IMR-90 (cell line): ENCODE measurements at places on chromosomes 5 and 9. TPM values are rescaled to one million over a fixed set of nuclear protein-coding genes. Genes with fewer than 3 reads are reported as not detected.

The GPR21 gene
- polyA plus RNA-seq: not detected in 2 replicates

DNA sequence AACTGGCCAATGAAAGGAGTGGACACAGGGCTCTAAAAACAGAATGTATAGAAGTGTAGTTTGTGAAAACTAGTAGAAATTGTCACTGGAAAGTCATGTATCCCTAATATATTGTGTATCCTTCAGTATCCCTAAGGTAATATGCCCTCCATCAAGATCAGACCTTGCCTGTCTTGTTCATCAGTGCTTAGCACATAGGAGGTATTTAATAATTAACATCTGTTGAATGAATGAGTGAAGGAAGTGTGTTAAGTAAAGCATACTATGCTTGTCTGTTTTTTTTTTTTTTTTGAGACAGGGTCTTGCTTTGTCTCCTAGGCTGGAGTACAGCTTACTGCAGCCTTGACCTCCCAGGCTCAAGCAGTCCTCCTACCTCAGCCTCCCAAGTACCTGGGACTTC lies 15.8 kb downstream of the GAPVD1 start:
- 0 out of 2 replicates have a peak, but pooled peaks cover 1% of the 10 kb centered on the region for H3K36me3 ChIP-seq
- peaks cover 7% of the 10 kb centered on the region for H3K4me1 ChIP-seq
- H3K4me3 ChIP-seq: no peak overlapping the region
- H3K27ac ChIP-seq: no peak overlapping the region

- no peaks in the 10 kb centered on the region for H3K4me1 ChIP-seq
- no peak for DNase-seq
- H3K27ac ChIP-seq: no peak overlapping the region
- no peak overlapping the region for H3K4me3 ChIP-seq
- no peaks in the 10 kb centered on the region for H3K27me3 ChIP-seq
Measured at GRCh38 chr5:30197662-30198061, 995.8 kb upstream of the CDH6 start.

GRCh38 chr5:163910226-163910625 lies 404.8 kb downstream of the MAT2B start:
- no peaks in the 10 kb centered on the region for H3K36me3 ChIP-seq
- H3K4me1 ChIP-seq: no peaks in the 10 kb centered on the region
- DNase-seq: peak; percentile 45
- no peak overlapping the region for H3K4me3 ChIP-seq
- no peaks in the 10 kb centered on the region for H3K27me3 ChIP-seq

The DNAJC21 gene
- 10.2 and 12.7 TPM in 2 replicates for polyA plus RNA-seq

The CDH6 gene
- 69.1 and 72.2 TPM in 2 replicates for polyA plus RNA-seq

DNA sequence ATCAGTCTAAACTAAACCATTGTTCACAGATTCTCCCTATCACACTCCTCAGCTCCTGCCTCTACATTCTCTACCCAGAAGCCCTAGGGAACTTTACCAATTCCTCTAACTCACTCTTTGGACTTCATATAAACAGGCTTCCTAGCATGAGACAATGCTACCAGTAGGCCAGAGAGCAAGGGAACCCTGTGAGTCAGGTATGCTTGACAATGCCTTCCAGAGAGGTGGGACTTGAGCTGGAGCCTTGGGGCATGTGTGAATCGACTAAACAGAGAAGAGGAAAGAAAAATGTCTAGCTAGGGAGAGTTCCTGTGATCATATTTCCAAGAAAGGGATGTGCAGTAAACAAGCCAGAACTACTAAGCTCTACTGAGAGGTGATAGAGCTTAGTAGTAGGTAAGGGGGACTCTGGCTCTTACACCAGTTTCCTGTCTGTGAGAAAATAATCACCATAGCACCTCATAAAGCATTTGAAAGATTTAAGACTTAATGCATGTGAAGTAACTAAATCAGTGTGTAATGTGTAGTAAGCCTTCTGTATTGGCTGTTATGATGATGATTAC lies 6.4 kb upstream of the RFK start:
- peak; percentile 54 for DNase-seq
- no peaks in the 10 kb centered on the region for H3K36me3 ChIP-seq
- no peak overlapping the region for H3K4me3 ChIP-seq
- H3K27me3 ChIP-seq: no peaks in the 10 kb centered on the region

The ZNF608 gene
- 9.8 TPM in 2 replicates for polyA plus RNA-seq

DNA sequence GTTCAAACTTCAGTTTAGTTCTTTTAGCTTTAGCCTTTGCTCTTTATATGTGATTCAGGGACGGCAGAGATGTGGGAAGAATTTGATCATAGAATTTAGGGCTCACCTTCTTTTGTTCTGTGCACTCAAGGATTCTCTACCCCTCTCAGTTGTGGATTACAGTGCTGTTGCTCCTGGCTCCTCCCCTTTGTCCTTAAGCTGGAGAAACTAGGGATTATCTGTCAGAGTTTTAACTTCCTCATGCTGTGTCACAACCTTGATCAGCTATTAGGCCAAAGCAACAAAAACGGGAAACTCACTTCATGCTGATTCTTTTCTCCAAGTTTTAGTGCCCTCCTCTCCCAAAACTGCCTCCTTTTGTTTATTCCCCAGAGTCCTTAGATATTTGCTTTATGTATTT lies 13.0 kb upstream of the PCDHAC2 start:
- no peak for DNase-seq
- H3K4me3 ChIP-seq: no peak overlapping the region

The ANKRD55 gene
- polyA plus RNA-seq: not detected in 2 replicates

DNA sequence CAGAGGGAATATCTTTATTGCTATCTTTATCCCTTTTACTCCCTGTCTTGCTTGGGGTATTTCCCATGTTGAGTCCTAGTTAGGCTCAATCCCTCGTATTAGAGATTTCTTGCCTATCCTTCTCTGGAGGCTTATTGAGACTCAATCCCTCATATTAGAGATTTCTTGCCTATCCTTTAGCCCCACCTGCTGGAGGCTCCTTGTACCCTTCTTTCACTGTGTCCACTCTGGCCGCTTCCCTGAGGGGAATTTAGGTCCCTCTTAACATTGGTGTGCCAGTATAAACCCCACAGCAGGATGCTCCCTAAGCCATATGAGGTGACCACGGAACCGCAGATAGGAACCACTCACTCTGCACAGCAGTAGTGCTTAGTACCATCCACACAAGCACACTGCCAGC lies 110.7 kb upstream of the MAMDC2 start:
- no peak overlapping the region for H3K27ac ChIP-seq
- no peak overlapping the region for H3K4me3 ChIP-seq
- H3K4me1 ChIP-seq: no peaks in the 10 kb centered on the region
- no peaks in the 10 kb centered on the region for H3K27me3 ChIP-seq

DNA sequence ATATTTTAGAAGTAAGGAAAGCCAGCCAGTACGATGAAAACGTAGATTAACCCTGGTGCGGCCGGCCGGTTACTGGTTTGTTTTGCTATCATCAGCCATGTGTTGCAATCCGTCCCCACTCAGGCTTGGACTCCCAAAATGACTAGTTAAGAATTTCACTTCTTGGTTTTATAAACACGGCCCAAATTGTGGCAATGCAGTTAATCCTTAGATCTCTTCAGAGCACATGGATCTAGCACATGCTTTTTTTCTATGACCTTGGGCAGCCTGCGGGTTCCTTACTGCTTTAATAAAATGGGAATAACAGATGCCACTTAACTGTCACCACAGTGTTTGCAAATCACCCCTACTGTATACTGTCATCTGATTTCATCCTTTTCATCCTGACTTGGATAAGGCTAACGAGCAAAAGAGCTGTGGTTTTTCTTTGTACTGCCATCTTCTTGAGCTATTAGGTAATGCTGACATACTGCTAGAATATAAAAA lies 1.5 kb downstream of the NDFIP1 start:
- DNase-seq: peak; percentile 59
- no peaks in the 10 kb centered on the region for H3K36me3 ChIP-seq
- peak overlapping the region; percentile 52; the same call in 1 of the 2 replicates for H3K27ac ChIP-seq
- peaks cover 4% of the 10 kb centered on the region for H3K4me1 ChIP-seq
- H3K27me3 ChIP-seq: no peaks in the 10 kb centered on the region

The SLC6A18 gene
- not detected in 2 replicates for polyA plus RNA-seq

DNA sequence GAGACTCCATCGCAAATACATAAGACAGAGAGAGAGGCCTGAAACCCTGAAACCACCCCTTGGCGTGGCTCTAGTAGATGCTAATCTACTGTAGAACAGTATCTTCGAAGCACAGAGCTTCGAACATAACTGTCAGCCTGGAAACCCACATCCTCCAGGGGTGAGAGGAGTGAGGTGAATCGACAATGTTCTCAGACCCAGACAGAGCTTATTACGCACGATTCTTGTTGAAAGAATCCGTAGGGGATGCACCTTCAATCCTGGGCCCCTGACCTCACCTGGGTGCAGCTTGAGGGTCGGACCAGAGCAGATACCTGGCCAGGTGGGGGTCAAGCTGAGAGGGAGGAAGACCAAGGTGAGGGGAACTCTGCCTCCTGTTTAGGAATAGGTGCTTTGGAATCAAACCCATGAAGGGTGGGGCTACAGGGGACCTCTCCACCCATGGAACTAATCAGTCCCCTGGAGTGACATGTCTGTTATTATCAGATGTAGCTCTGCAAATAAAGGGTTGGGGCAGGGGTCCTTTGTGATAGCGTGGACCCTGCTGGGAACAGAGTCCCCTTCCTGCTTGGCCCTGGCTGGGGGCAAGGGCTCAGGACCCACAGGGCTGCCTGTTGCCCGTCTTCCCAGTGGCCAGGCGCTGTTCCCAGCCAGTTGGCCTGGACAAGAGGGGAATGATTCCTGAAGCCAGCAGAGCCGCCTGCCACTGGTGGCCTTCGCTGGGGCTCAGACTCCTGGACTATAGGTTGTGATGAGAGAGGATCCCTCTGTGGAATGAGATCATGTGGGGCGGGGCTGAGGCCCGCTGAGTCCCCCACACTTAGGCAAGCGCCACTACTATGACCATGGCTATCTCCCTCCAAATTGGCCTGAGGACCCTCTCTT lies 41.2 kb downstream of the DBH start:
- H3K27me3 ChIP-seq: no peaks in the 10 kb centered on the region; the same call in 1 of the 2 replicates
- H3K27ac ChIP-seq: no peak overlapping the region
- H3K4me1 ChIP-seq: no peaks in the 10 kb centered on the region

- H3K27me3 ChIP-seq: no peaks in the 10 kb centered on the region
- peak; percentile 4 for DNase-seq
- H3K4me3 ChIP-seq: no peak overlapping the region
- H3K36me3 ChIP-seq: no peaks in the 10 kb centered on the region
- H3K27ac ChIP-seq: no peak overlapping the region
Measured at GRCh38 chr5:106121972-106122605, 1548.6 kb downstream of the EFNA5 start.

DNA sequence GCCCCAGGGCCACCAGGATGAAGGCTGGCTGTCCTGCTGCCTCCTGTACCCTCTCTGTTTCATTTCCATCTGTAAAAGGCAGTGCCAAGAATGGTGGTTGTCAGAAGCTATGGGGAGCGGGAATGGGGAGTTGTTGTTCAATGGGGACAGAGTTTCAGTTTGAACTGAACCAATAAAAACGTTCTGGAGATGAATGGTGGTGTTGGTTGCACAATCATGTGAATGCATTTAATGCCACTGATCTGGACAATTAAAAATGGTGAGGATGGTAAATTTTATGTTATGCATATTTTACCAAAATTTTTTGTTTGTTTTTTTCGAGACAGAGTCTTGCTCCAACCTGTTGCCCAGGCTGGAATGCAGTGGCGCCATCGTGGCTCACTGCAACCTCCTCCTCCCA lies 58.1 kb downstream of the PTPDC1 start:
- H3K4me1 ChIP-seq: peaks cover 24% of the 10 kb centered on the region
- H3K27me3 ChIP-seq: no peaks in the 10 kb centered on the region
- H3K4me3 ChIP-seq: no peak overlapping the region
- no peaks in the 10 kb centered on the region for H3K36me3 ChIP-seq
- H3K27ac ChIP-seq: no peak overlapping the region
- no peak for DNase-seq

DNA sequence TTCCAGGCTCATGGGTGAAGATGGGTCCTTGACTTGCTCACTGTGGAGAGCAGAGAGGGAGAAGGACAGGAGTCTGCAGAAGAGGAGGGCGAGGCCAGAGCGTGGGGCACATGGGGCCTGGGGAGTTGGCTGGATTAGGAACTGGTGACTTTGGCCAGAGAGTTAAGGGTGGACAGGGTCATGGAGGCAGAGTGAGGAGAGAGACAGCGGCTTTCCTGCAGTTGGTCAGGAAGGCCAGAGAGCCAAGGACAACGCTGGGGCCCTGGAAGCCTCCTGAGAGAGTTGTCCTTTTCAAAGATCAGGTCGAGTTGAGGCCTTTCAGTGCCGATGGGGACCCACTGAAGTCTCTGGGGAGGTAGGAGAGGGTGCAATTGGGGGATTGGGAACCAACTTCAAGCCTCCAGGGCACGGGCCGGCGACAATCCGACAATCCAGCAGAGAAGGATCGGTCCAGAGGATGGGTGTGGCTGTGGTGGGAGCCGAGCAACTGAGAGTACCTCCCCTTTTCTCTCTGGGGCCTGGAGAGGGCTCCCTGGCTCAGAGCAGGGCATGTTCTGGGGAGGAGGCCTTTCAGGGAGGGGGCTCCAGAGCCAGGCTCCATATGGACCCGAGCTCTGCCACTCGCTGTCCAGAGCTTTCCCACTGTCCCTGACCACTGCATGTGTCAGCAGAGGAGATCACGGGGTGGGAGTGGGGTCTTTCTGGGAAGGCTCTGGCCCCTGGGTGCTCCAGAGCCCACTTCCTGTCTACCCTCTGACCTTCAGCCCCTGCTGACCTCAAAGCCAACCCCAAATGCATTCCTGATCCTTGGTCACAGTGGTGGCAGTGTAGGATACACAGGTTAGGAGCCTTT lies 7.5 kb upstream of the PHYHD1 start:
- H3K27me3 ChIP-seq: no peaks in the 10 kb centered on the region
- H3K4me3 ChIP-seq: no peak overlapping the region
- no peak for DNase-seq
- peaks cover 43% of the 10 kb centered on the region for H3K36me3 ChIP-seq

The PDLIM4 gene
- polyA plus RNA-seq: 214 and 225 TPM in 2 replicates

GRCh38 chr9:118575341-118576070 lies 793.7 kb downstream of the BRINP1 start:
- H3K27me3 ChIP-seq: no peaks in the 10 kb centered on the region
- H3K27ac ChIP-seq: no peak overlapping the region
- no peaks in the 10 kb centered on the region for H3K4me1 ChIP-seq
- no peak for DNase-seq
- H3K4me3 ChIP-seq: no peak overlapping the region

- no peak overlapping the region for H3K27ac ChIP-seq
- peaks cover 2% of the 10 kb centered on the region; the same call in 1 of the 2 replicates for H3K4me1 ChIP-seq
- no peaks in the 10 kb centered on the region for H3K36me3 ChIP-seq
- no peak for DNase-seq
- no peak overlapping the region for H3K4me3 ChIP-seq
Measured at GRCh38 chr9:96062854-96063253, 187.4 kb downstream of the ERCC6L2 start.

- peaks cover 3% of the 10 kb centered on the region; the same call in 1 of the 2 replicates for H3K27me3 ChIP-seq
- no peak overlapping the region for H3K27ac ChIP-seq
- no peak for DNase-seq
Measured at GRCh38 chr5:116361171-116361967, 213.3 kb downstream of the SEMA6A start.

DNA sequence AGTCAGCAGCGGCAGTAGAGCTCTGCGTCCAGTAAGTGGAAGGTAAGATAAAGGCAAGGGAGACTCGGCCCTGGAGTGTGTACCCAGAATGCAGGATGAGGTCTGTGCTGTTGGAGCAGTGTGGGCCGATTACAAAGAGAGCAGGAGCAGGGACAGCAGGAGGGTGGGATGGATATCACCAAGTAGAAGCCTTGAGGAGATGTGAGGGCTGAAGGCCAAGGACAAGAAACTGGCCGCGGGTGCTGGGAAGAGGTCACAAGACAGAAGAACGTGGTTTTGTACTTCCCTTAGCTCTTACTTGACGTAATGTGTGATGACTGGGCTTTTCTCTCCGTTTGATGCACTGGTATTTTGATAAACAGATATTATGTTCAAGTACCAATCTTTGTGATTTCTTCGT lies 43.7 kb downstream of the OR2V1 start:
- DNase-seq: no peak
- no peaks in the 10 kb centered on the region for H3K36me3 ChIP-seq
- H3K27ac ChIP-seq: no peak overlapping the region
- H3K27me3 ChIP-seq: peaks cover 7% of the 10 kb centered on the region
- H3K4me1 ChIP-seq: no peaks in the 10 kb centered on the region
